H1 (cell line): ENCODE measurements at places on chromosomes 4 and X.

GRCh38 chrX:124555036-124555595 is 208.8 kb downstream of the SH2D1A start:
- DNase-seq, result no peak

- DNase-seq, result peak; percentile 93
Observed at GRCh38 chr4:25993395-25994185, 79.6 kb downstream of the SMIM20 start.

DNA sequence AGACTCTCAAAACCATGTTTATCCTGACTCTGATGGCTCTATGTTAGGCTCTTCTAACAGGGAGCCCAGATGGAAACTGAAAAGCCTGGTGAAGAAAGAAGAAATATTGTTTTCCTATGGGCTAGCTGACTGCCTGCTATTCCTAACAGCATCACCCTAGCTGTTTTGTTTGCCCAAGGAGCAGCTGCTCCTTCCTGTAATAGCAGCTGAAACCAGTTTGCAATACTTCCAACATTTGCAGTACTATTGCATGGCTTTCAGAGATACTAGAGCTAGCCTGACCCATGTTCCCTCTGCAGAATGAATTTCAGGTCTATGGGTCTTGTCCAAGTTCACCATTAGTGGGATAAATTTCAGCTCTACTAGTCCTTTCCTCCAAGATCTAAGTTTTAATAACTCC is 495.2 kb downstream of the INPP4B start:
- DNase-seq, result no peak

DNA sequence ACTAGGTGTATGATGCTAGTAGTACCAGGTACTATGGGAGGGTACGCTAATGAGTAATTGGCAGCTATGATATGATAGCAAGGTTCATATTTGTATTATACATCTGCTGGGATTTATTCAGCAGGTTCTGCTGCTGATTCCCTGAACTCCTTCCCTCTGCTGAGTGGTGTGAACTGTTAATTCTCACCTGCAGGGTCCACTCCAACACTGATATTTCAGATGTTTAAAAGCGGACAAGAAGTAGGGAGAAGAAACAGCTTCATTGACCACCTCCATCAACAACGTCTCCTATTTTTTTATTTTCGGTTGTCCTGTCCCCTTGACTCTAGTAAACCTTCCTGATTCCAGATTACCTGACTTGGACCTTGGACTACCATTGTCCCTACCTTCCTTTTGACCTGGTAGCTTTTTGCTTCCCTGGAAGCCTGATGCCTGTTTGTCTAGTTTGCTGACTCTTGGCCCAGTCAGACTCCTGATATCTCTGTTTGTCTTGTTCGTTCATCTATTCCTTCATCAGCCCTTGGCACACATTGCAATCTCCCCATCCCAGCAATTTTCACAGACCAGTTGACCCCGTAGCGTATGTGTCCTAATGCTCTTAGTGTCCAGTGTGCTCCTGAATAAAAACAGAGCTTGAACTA is 34.0 kb upstream of the RNF128 start:
- DNase-seq, result no peak

- DNase-seq, result no peak
Observed at GRCh38 chrX:101220662-101221260, 1.2 kb downstream of the DRP2 start.

GRCh38 chrX:9416562-9417348 is 48.1 kb upstream of the TBL1X start:
- DNase-seq, result no peak

GRCh38 chrX:17597327-17597726 is 140.0 kb upstream of the SCML1 start:
- DNase-seq, result no peak

- no peak for DNase-seq
Observed at GRCh38 chrX:40424259-40424658, 156.5 kb upstream of the ATP6AP2 start.

DNA sequence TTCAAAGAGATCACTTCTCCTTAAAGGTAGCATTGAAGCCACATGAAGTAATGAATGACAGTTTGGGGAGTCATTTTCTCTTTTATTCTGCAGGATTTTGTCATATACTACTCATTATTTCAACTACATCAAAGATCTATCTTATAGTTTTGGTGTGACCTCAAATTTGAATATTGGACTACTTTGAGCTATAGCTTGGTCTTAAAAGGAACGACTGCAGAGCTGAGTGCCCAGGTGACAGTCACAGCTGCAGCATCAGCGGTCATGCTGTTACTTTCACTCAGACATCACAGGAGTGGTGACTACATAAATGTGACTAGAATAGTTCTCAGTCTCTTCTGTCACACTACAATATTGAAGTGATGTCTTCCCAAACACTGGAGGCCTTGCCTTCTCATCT is 10.7 kb upstream of the SPCS3 start:
- no peak for DNase-seq

- no peak for DNase-seq
Observed at GRCh38 chrX:98405376-98405775, 1521.7 kb downstream of the RPA4 start.

GRCh38 chr4:113293043-113293560 is 243.6 kb downstream of the ANK2 start:
- no peak for DNase-seq

GRCh38 chrX:120377715-120378114 is 15.8 kb downstream of the ATP1B4 start:
- no peak for DNase-seq

DNA sequence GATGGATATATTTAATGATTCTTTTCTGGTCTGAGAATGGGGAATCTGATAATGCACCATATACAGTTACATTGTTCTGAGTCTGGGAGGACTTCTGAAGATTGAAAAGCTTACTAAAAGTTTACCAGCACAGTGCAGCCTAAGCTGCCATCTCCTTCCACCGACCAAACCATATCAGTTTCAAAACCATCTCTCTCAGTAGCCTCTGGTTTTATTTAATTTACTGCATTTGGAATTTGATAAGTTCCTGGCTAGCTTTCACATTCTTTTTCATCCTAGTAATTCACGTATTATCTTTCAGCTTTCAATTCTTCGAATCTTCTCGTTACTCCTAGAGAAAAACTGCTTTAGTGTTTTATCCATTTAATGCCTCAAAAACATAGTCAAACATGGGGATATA is 181.4 kb upstream of the HCCS start:
- no peak for DNase-seq

GRCh38 chrX:44144177-44144945 is 171.2 kb upstream of the NDP start:
- no peak for DNase-seq

DNA sequence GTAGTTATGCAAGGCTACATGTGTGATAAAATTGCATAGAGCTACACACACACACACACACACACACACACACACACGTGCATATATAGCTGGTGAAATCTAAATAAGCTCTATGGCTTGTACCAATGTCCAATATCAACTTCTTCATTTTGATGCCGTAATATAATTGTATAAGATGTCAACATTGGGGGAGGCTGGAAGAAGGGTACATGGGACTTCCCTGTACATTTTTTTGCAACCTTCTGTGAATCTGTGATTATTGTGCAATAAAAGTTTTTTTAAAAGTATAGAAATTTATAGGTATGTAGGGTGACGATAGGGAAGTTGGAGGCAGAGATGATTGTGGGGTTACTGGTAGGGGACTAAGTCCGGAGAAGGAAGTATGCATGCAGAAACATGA is 105.5 kb downstream of the HDAC8 start:
- no peak for DNase-seq

DNA sequence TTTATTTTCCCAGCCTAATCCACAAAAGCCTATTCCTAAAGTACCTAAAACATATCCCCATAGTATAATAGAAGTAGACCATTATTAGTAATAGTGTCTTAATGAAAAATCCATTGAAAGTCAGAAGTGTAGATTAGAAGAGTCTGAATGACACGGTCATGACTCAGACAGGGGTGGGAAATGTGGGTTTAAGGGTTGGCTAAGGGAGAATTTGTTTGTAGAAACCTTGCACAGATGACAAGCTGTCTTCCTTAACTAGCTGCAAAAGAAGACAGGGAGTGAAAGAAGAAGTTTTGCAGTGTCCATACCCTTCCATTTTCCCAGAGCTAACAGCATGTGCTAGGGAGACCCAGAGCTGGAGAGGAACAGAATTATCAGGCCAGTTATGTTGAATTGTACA is 242.7 kb upstream of the ETNPPL start:
- no peak for DNase-seq

- no peak for DNase-seq
Observed at GRCh38 chrX:135697601-135698000, 15.8 kb upstream of the CT45A1 start.
